ENCODE measurements at places on chromosomes 11 and 22.

- no peak for DNase-seq
These were observed 383 bp upstream of the TMEM223 start for GRCh38 chr11:62792202-62792575.

- DNase-seq: no peak
These were observed 76.0 kb upstream of the RRM1 start for GRCh38 chr11:4018641-4019040.

DNA sequence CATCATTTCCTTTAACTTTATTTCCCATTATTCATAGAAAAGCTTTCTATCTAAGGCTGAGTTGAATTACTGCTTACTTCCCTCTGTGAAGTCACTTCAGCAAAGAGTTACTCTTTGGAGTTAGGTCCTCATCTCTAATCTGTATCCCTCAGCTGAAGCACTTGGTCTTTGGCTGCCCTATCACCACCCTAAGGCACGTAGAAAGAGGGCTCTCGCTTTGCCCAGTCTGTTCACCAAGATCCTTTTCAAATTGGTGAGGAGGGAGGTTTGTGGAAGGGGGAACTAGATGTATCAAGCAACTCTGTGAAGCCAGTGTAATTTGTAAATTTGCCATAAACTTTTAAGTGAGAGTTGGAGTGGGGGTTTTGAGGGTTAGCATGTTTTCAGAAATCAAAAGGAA, 43.4 kb downstream of the PAX6 start:
- no peak for DNase-seq

DNA sequence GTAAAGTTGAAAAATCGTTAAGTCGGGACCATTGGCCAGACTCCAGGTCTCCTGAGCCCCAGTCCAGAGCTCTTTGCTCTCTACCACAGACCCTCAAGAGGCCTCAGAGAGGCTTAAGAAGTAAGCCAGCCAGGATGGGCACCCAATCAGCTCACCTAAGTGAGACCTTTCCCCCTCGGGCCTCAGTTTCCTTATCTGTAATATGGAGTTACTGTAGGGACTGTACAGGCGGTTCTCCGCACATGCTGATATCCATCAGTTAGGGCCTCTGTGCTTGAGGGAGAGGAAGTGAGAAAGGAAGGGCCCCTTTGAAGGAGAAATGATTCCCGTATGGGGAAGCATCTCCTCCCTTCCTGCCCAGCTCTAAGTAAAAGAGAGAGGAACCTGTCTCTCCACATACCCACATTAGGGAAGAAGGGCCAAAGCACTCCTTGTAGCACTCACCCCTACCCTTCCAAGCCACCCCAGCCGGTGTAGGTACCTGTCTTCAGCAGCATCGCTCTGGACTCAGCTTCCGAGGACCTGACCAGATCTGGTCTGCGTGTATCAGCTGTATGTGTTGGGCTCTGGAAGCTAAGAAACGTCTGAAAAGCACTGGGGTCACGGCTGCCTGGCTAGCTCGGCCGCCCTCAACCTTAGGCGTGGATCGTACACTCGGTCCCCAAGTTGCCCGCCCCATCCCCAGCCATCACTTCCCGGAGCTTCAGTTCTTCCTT, 653 bp downstream of the NAGA start:
- no peak for DNase-seq

DNA sequence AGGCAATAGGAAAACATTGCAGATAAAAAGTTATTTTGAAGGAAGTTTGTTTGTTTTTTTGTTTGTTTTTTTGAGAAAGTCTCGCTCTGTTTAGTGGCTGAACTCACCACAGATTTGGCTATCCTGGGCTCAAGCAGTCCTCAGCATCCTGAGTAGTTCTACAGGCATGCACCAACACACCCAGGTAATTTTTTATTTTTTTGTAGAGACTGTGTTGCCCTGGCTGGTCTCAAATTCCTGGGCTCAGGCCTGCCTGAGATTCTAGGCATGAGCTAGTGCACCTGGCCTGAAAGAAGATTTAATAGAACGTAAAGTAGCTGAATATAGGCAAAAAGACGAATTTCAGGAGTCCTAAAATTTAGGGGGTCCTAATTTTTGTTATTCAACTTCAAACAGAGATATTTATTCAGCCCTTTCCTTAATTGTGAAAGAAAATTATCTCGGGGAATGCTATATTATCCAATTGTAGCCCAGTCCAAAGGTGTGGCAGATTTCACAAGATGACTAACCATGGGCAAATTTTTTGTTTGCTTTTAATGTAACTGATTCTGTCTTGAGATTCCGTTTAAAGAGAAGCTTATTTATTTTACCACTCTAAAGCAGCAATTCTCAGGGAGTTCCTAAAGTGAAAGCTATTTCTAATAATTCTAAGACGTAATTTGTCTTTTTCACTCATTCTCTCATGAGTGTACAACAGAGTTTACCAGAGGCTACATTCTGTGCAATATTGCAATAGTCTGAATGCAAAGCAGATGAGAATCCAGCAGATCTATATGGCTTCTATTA, 940 bp downstream of the IL18 start:
- DNase-seq: peak; percentile 21

DNA sequence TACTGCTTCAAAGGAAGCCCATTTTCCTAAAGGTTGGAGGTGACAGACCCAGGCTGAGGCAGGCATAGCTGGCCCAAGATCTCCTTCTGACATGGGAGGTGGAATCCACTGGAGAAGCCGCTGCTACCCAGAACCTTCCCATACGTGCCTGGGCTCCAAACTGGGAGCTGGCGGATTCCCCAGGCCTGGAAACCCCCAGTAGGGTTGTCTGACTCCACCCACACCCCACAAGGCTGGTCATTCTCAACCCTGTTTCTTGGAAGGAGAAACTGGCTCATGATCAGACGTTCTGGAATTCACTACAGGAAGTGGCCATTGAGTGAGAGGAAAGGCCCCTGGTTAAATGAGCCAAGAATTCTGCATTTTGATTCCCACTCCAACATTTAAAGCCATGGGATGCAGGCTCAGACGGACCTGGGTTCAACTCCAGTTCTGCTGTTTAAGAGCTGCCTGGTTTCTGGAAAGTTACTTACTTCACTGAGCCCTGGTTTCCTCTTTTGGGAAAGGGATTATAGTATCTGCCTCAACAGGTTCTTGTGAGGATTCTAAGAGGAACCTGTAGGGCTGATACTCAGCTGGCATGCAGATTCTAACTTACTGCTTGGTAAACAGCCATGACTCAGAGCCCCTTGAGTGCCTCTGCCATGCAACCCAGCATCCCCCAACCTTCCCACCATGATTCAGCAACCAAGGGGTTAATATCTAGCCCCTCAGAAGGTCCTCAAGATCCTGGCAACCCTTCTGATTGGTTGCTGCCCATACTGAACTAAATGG, 19.4 kb upstream of the TSKU start:
- DNase-seq: no peak

- no peak for DNase-seq
These were observed 68.4 kb downstream of the TCF20 start for GRCh38 chr22:42202048-42202447.

DNA sequence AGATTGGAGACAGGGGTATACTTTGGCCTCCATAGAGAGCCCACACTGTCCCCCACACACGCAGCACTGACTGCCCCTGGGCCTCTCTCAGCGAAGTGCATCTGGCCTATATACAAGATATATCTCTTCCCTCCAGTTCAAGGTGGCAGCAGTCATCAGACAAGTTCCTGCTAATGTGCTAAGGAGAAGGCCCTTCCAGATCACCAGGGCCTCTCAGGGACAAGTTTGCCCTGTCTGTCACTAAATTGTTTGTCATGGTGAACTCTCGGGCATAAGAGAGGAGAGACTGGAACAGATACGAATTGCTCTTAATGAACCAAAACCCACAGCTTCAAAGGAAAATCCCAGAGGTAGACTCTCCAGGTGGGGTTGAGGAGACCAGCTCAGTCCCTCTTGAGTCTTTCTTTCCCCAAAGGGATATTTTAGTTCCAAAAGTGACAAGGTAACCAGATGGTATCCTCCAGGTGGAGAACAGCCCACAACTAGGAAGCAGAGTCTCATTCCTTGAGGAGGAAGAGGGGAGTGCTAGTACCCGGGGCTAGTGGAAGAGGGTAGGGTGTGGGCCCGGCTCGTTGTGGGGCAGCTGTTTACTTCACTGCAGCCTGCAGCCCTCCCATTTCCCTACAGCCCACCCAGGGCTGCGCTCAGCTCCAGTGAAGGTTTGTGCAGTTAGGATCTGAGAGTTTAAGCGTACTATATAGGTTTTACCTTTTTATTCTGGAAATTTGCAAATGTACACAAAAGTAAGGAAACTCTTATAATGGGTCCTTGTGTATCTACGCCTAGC, 2.2 kb upstream of the SLC35C1 start:
- DNase-seq: no peak

DNA sequence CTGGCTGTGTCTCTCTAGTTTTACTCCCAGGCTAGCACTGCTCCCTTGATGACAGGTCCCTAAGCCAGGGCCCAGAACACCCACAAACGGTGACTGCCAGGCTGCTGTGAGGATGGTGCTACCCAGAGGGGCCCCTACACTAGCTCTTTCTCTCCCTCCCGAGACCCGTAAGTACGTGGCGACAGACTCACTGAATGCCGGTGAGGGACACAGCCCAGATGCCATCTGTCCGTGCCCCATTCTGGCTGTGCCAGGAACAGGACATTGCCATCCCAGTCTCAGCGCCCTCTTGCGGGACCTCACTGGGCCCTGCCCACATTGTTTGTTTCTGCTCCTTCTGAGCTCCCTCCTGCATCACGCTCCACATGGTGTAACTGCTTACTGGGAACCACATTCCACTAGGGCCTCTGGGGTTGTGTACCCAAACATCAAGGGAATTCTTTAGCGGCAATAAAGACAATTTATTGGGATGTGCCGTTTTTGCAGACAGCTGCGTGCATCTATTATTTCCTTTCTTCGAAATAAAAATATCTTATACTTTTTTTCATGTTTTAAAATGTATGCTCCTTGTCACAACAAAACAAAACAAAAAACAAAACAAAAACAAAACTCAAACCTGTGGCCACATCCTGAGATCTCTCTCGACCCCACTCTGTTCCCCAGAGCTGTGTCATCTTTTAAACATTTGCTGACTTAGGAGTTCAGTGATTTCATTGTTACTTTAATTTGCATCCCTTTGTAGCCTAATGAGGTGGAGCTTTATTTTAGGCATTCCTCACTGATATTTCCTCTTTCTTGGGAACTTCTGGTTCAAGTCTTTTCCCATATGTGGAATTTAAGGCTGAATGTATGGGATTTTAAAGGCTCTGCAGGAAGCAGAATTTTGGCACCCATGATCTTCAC, 4.4 kb upstream of the TPCN2 start:
- DNase-seq: peak; percentile 68

DNA sequence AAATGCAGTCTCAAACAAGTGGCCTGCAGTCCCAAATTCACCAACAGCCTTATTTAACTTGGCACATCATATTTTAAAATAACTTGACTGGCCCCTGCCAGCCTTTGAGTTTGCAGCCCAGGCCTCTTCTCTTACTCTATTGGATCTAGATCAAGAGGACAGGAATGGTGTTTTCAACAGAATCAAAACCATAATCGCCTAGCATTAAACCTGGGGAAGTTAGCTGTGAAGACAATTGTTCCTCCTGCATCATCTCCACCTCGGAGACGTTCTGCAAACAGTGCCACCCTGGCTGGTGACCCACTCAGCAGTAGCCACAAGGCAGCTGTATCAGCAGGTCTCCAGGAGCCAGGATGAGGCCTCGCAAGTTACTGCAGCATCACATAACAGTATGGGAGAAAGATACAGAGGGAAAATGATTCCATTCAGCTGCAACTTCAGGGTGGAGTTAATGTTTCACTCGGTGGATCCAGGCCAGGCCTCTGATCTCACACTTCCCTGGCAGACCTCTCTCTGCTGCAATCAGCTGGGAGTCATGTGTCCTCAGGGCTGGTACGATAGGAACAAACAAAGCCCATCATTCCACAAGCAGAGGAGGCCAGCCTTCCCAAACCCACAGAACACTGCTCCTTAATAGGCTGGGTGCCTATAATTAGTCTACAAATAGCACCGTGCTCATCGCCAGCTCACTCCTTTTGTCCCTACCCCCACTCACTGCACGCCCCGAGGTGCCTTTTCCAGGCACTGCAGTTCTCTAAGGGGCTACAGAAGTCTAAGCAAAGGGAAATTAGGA, 18.6 kb upstream of the SCN2B start:
- peak; percentile 98 for DNase-seq

GRCh38 chr22:24247564-24248344, 2.9 kb upstream of the GGT5 start:
- peak; percentile 66 for DNase-seq

GRCh38 chr11:561148-562003, 606 bp downstream of the RASSF7 start:
- peak; percentile 87 for DNase-seq

- DNase-seq: no peak
These were observed 882.8 kb upstream of the ANO3 start for GRCh38 chr11:25449091-25449490.

DNA sequence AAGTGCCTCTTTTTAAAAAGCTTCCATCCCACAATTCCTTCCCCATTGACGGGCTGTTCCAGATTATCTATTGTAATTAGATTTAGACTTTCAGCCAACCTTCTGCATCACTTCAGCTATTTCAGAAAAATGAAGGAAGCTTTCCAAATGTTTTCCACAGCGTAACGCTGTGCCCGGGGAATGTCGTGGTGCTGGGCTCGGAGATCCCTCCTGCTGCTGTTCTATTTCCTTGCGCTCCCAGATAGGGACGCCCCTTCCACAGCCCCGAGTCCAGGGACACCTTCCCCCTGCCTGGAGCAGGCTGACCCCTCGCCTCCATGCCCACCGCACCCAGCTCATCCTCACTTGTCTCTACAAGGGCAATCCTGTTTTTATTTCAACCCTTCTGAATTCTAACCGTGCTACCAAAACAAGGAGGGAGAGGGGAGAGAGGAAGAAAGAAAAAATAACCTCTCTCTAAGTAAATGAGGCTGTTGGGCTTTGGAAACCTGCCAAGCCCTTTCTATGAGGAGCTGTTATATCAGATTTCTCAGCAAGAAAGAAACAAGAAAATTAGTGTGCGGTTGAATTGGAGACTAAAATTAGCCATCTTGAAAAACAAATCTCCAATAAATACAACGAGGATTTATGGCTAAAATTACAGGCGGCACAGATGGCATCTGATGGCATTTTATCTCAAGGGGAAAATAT, 366.9 kb downstream of the BRD1 start:
- DNase-seq: no peak

DNA sequence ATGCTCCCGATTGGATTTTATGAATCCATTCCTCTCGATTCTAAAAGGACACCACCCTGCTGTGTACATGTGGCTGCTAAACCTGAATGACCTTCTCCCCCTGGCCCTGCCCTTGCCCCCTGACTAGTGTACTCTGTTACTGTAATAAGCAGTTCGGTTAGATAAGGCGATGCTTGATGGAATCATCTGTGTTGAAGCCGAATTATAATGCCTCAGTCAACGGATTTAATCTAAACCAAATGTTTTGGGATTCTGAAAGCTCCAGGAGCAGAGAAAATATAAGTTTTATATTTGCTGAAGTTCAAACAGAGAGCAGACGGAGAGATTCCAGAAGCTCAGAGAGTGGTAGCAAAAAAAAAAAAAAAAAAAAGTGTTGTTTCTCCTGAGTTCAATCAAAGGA, 275.4 kb upstream of the MPPED2 start:
- DNase-seq: no peak

DNA sequence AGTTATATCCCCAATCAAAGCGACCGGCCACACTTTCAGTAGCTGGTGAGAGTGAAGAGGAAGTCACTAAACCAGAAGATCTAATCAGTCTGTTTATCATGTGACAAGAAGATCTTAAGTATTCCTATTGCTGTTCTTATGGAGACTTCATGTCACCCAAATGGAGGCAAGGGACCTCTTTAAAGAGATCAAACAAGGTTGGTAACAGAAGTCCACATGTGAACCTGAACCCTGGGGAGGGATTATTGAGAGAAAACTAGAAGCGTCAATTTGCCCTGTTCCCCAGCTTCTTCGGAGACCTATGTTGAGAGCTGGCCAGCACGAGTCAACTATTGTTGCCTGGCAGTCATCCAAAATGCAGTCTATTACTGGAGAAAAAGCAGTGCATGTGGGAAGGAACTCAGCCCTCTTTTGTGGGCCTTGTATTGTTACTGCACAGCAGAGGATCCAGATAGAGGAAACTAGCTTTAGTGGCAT, 76.9 kb upstream of the CTSC start:
- no peak for DNase-seq

Data from HepG2 (cell line).